ENCODE measurements at places on chromosomes 3 and 15. TPM values are rescaled to one million over a fixed set of nuclear protein-coding genes. Genes with fewer than 3 reads are reported as not detected.

Gene DNAH1
- total RNA-seq = 1.1 TPM

Gene OR5K2
- total RNA-seq = not detected

Gene SPINT1
- total RNA-seq = 1.1 TPM

Gene TSEN2
- 17.4 TPM for total RNA-seq

Gene P2RY12
- not detected for total RNA-seq

Gene CYP8B1
- total RNA-seq = not detected

Gene PLA2G4D
- not detected for total RNA-seq

Gene CHL1
- not detected for total RNA-seq

Gene CBLB
- 11.8 TPM for total RNA-seq

Gene TGFBR2
- total RNA-seq = 42.1 TPM

Gene PRR20G
- total RNA-seq = 0.14 TPM

Gene LRRC34
- not detected for total RNA-seq

Gene DPPA2
- total RNA-seq = not detected

Gene CEP19
- total RNA-seq = 3.6 TPM

Gene DUOXA2
- total RNA-seq = not detected

Gene C2CD4A
- total RNA-seq = not detected

Gene SLC24A5
- not detected for total RNA-seq

Gene RAB6B
- total RNA-seq = 2.4 TPM

Gene RBM15B
- total RNA-seq = 20.3 TPM

Gene SEMA6D
- not detected for total RNA-seq

Gene TM6SF1
- 0.10 TPM for total RNA-seq

Gene GOLGA8O
- total RNA-seq = 0.50 TPM

Gene VEPH1
- 0.10 TPM for total RNA-seq

Gene PP2D1
- total RNA-seq = not detected

Gene HCLS1
- 0.45 TPM for total RNA-seq

Gene SPTBN5
- total RNA-seq = 0.09 TPM

All from A549 treated with CpdA at 1 μM for 4 hours (cell line).